Stimulated activated CD4-positive, alpha-beta T cell treated with anti-CD3 and anti-CD28 coated beads, Interleukin-1b, Interleukin-23, amount 100 ng/mL, for 24 hours (primary cell): ENCODE measurements at places on chromosomes 2 and 18.
A peak's percentile ranks its signal among the peaks of the same experiment; 100 is the strongest.

- DNase-seq = no peak
Measured at GRCh38 chr2:10346929-10347561, 44.3 kb downstream of the HPCAL1 start.

GRCh38 chr18:77486985-77487384 is 237.3 kb downstream of the GALR1 start:
- DNase-seq = no peak

GRCh38 chr2:165402162-165402561 is 67.3 kb upstream of the CSRNP3 start:
- no peak for DNase-seq

DNA sequence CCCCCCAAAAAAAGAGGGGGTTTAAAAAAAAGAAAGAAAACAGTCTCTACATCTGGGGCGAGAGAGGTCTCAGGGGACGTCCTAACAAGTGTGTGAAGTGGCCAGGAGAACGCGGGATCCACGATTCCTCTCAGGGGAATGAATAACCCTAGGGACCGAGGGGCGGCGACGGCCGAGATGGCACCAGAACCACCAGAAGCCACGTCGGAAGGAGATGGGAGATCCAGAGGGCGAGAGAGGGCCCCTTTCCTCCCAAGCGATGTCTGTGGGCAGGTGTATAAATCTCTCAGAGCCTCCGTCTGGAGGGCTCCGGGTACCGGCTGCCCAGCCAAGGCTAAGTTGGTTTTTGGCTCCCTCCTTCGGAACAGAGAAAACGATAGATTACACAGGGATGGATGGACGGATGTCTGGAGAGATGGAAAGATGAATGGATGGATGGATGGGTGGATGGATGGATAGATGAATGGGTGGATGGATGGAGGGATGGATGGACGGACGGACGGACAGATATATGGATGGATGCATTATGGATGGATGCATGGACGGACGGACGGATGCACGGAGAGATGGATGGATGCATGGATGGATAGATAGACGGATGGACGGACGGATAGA is 1.7 kb downstream of the EPHA4 start:
- DNase-seq = no peak

DNA sequence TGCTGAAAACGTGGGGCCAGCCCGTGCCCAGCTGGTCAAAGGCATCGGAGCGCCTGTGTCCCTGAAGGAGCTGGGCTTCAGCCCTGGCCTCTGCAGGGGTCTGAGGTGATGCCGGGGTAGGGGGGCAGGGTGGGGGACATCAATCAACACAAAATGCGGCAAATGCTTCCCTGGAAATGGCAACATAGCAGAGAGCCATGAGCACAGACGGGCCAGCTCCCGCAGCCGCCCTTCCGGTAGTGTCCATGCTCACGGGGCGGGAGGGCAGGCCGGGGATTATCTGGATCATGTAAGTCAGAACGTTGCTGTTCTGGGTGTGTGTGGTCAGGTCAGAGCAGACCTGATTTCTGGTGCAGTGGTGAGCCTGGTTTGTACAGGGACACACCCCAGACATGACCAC is 56.5 kb upstream of the TWIST2 start:
- DNase-seq = no peak

GRCh38 chr18:13878857-13879256 is 36.5 kb downstream of the MC2R start:
- DNase-seq = no peak

- DNase-seq = no peak
Measured at GRCh38 chr2:11446733-11447248, 19.2 kb downstream of the E2F6 start.

GRCh38 chr2:191218292-191218898 is 26.8 kb upstream of the MYO1B start:
- DNase-seq = no peak

GRCh38 chr18:9648431-9649163 is 34.2 kb upstream of the PPP4R1 start:
- no peak for DNase-seq

DNA sequence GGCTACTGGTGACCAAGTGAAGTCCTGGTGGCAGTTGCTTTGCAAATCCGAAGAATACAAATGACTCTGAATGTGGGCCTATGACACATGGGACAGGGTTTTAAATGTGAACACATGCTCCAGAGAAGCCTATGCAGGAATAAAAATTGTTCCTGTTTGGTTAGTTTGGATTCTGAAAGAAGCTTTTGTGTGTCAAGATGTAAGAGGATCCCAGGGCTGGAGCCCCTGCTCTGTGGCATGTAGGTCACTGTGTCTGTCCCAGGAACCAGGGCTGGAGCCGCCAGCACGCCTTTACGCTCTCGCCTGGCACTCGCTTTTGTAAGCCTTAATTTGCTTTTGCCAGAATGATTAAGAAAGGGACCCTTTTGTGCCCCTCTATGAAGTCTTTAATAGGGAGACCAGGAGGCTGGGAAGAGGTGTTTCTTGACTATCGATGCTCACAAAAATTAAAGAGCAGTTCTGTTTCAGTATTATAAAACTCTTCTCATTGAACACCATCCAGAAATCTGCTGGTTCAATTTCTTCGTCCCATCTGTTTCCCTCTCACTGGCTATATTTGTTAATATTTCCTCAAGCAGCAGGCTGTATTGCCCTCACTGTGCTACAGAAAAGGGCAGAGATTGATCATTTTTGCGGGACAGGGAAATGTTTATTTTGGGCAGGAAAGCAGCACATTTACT is 532.7 kb upstream of the POU3F3 start:
- no peak for DNase-seq

GRCh38 chr2:152598975-152599759 is 118.1 kb downstream of the PRPF40A start:
- no peak for DNase-seq

DNA sequence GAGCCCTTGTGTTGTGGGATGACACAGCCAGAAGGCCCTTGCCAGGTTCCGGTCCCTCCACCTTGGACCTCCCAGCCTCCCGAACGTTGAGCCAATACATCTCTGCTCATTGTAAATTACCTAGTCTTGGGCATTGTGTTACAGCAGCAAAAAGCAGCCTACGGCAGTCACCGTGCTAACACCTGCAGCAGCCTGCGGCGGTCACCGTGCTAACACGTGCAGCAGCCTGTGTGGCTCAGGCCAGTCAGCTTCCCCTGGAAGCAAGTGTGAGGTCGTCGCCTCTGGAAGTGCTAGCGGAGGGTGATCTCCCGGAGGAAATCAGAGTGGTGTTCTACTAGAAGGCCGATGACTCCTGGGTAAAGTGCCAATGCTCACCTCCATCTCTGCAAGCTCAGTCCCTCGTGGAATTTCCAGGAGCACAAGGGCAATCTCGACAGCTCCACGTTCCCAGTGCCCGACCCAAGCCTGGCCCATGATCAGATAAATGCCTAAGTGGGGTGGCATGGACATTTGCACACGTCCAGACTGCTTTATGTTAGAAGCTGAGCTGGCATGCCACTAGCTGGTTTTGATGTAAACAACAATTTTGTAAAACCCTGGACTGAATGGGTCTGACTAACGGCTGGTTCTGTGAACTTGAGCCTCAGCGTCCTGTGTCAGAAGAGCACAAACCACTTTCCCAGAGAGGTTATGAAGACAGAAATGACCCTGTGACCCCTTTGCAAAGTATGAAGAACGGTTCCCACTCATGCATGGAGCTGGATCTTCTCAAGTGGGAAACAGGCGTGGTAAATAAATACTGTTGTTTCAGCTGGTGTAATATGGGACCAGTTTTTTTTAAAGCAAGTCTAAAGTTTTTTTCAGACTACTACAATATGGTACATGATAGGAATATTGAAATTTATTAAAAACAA is 11.4 kb upstream of the CNDP1 start:
- no peak for DNase-seq

GRCh38 chr2:231198291-231199173 is at the start of gene ARMC9:
ARMC9 (plus strand) TSS chr2:231198631; CDS start chr2:231206239, 7,608 bp downstream.
- DNase-seq = peak; percentile 54

DNA sequence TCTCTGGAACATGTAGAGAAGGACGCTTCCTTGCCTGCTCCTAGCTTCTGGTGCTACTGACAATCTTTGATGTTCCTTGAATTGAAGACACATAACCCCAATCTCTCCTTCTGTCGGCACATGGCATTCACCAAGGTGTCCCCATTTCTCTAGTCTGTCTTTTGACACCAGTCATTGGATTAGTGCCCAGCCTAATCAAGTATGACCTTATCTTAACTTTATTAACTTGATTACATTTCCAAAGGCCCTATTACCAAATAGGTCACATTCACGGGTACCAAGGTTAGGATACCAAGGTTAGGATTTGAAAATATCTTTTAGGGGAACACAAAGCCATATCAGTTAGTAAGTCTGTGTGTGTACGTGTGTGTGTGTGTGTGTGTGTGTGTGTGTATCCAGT is 377.9 kb downstream of the CMPK2 start:
- no peak for DNase-seq

DNA sequence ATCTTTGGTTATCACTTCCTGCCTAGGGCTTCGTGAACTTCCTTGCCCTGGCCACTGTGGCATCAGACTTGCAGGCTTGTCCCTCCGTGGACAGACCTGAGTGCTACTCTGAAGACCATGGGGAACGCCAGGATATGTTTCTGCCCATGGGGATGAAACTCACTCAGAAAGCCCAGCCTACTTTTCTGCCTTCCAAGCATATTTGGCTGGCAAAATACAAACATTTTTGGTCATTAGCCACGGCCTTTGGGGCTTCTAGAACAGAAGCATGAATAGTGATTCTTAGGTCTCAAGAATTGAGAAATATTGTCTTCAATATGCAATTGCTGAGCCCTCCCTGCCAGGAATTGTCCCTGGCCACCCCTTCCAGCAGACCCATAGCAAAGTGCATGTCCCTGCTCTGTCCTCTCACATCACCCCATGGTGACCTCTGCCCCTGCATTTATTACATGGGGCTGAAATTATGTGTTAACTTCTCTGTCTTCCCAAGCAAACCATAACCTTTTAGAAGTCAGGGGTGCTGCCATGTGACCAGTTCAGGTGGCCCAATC is 152.4 kb downstream of the OSR1 start:
- no peak for DNase-seq

DNA sequence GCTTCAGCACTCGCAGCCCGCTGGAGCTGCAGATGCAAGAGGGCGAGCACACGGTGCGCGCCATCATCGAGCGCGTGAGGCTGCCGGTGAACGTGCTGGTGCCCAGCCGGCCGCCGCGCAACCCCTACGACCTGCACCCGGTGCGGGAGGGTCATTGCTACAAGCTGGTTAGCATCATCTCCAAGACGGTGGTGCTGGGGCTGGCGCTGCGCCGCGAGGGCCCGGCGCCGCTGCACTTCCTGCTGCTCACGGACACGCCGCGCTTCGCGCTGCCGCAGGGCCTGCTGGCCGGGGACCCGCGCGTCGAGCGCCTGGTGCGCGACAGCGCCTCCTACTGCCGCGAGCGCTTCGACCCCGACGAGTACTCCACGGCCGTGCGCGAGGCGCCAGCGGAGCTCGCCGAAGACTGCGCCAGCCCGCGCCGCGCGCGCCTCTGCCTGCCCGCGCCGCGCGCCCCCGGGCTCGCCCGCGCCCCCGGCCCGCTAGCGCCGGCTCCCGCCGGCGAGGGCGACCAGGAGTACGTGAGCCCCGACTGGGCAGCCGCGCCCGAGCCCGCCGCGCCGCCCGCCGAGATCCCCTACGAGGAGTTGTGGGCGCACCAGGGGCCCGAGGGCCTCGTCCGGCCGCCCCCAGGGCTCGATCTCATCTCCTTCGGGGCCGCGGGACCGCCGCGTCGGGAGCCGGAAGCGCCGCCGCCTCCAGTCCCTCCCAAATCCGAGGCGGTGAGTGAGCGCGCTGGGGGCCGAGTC is 11.8 kb downstream of the GAREM2 start:
- DNase-seq = peak; percentile 70

DNA sequence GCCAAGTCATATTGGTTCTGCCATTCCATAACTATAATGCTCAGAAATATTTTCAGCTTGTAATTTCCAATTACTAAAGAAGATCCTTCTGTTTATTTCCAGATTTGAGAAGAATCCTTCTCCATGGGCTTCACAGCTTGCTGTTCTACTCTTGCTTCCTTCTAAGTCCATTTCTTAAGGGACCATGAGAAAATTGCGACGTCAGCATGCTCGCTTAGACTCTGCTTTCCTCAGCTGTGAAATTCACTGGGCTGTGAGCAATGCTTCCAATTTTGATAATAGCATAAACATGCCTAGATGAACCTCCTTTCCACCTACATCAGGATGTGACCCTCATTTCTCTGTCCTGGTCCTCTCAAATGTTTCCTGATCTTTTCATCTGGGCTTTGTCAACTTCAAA is 145.3 kb upstream of the CDH20 start:
- DNase-seq = no peak

- no peak for DNase-seq
Measured at GRCh38 chr18:59551902-59552635, 145.2 kb downstream of the CCBE1 start.

DNA sequence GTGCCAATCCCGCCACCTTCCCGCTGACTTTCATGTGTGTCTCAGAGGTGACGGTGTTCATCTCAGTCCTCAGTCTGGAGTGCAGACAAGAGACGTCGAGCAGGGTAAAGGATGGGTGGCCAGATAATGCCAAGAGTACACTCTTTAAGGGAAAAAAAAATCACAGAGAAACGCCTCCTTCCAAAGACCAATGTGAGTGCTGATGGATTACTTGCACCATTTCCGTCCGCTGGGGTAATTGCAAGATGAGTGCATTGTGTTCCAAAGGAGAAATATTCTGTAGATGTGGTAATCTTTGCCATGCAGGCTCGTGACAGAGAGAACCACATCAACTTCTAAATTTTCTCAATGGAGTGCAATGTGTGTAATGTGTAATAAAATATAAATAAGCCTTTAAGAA is 81.0 kb downstream of the KLHL29 start:
- DNase-seq = no peak

DNA sequence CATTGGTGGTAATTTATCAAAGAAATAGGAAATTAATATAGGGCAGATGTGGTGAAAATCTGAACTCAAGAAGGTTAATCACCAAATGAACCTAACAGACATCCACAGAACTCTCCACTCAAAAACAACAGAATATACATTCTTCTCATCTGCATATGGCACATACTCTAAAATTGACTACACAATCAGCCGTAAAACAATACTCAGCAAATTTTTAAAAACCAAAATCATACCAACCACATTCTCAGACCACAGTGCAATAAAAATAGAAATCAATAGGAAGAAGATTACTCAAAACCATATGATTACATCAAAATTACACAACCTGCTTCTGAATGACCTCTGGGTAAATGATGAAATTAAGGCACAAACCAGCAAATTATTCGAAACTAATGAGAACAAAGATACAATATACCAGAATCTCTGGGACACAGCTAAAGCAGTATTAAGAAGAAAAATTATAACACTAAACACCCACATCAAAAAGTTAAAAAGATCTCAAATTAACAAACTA is 31.0 kb downstream of the RBM43 start:
- DNase-seq = no peak

DNA sequence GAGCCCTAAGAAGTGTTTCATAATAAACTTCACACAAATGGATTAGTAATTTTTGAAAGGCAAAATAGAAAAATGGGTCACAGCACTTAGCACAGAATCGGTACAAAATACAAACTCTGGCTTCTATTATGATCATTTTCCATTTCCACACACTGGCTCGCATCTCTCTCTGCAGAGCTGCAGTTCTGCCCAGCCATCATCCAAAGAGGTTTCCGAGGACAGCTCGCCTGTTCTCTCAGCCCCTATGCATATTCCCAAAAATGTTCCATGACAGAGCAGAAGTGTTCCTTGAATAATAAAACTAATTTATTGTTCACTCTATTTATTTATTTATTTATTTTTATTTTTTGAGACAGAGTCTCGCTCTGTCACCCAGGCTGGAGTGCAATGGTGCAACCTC is 115.6 kb downstream of the AP1S3 start:
- DNase-seq = no peak
